ENCODE measurements at places on chromosomes 6 and 20.

- no peak for DNase-seq
Measured at GRCh38 chr20:10509376-10509775, 74.3 kb downstream of the SLX4IP start.

DNA sequence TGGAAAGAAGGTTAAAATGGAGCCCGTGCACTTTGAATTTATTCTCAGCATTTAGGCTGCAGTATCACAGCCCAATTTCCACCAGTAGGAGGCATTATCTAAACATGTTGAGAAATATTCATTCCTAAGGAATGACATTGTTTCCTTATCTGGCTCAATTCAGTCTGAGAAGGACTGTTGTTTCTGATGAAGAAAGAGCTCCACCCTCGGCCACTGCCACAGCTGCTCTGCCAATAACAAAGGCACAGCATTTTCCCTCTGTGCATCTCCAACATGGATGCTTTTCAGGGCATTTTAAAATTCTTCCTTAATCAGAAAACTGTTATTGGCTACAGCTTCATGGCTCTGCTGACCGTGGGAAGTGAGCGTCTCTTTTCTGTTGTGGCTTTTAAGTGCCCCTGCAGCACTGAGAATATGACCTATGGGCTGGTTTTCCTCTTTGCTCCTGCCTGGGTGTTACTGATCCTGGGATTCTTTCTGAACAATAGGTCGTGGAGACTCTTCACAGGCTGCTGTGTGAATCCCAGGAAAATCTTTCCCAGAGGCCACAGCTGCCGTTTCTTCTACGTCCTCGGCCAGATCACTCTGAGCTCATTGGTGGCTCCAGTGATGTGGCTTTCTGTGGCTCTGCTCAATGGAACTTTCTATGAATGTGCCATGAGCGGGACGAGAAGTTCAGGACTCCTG lies at the start of gene CALHM5:
Gene CALHM5, plus strand, starts transcription at position 216 of the 687 bp plus-strand sequence. Its CDS starts 58 bp downstream, at position 274.
- no peak for DNase-seq

DNA sequence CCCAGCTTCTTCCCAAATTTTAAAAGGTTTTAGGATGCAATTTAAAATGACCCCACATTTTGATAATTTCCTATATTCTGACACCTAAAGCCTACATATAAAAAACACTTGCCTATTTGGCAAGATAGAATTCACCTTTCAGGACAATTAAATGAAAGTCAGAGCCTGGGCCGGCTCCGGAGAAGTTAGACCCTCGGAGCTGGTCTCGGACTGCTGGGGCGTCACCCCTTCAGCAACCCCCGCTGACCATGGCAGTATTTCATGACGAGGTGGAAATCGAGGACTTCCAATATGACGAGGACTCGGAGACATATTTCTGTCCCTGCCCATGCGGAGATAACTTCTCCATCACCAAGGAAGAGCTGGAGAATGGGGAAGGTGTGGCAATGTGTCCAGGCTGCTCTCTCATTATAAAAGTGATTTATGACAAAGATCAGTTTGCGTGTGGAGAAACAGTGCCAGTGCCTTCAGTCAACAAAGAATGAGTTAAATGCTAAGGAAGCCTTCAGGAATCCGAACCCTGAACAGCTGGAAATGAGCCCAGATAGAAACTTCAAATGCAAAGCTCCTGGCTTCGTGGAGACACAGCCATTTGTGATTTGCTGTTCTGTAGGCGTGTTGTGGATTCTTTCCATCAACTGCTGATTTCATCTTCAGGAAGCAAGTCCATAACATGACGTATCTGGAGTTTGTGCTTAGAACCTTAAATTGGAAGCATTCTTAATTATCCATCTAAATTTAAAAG lies 16.0 kb downstream of the TCFL5 start:
- DNase-seq = no peak

DNA sequence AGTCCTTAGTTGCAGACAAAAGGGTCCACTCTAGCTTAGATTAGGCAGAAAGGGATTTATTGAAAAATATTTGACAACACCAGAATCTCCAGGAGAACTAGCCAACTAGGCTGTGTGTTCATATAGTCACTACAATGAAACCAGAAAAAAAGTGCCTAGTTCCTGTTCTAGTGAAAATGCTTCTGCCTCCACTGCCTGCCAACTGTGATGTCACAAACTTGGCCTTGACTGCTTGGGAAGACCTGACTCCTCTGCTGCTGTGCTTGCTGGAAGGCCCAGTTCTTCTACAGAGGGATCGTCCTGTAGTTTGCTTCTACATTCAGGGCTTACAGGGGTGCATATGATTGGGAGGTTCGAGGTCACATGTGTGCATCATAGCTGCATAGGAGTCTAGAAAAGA lies 40.3 kb upstream of the XRN2 start:
- no peak for DNase-seq

DNA sequence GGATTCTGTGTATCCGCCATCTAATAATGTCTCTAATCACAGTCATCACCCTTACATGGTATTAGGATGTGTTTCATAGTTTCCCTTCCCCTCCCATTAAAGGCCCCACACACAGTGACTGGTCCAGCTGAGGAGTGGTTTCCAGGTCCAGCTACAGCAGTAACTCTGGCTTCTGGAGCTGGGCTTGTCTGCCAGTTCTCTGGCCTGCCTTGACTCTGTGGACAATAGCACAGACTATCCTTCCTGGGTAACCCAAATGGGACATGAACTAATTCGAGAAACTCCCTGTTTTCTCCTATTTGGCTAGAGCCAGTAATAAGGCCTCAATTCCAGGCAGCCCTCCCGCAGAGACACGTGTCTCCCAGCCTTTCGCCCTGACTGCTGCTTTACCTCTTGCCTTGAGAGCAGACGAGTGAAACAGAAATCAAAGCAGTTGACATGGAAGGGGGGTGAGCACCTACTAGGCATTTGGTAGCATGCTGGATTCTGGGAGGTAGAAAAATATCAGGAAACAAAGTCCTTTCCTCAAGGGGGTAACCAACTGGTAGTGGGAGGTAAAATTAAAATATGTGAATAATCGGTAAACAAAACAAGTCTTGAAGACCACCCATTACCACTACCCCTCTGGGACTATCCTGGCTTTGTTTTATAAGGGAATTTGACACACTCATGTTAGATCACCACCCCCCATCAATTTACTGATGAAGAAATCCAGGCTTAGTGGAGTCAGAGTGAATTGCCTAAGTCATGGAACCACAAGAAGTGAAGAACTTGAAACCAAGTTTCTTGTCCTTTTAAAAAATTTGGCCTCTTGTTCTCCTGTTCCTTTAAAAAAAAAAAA lies 1.2 kb downstream of the TRAF3IP2 start:
- DNase-seq = no peak

DNA sequence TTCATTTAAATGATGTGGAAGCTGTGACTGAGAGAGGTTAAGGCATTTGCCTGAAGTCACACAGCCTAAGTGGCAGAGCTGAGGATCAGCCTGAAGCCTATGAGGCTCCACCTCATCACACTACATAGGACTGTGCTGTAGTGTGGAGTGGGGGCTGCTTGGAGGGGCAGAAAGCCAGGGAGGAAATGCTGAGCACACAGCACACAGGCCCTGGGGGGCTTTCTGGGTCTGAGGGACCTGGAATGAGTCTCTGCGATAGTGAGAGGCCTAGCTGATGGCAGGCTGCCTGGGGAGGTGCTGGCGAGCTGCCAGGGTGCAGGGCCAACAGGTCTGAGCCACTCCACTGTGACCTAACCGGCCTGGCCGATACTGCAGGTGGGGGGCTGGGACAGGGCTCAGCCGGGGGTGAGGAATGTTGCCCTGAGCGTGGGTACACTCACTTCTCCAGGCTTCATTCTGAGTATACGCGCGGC lies 2.2 kb upstream of the ARHGAP40 start:
- no peak for DNase-seq

DNA sequence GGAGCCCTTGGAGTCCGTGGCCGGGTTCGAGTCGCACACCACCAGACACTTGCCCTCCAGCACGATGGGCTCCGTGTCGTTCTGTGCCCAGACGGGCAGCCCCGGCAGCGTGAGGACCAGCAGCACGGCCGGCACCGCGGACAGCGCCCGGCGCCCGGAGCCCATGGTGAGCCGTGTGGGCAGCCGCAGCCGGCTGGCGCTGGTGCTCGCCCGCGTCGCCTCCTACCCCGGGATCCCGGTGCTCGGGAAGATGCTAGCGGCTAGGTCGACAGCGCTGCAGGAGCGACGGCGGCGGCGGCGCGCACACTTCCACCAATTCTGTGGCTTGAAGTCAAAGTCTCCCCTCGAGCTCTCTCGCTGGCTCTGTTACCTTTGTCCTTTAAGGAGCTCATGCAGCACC lies 1.3 kb downstream of the CBLN4 start:
- DNase-seq = no peak

- DNase-seq = no peak
Measured at GRCh38 chr6:66664112-66664511, 957.1 kb upstream of the EYS start.

DNA sequence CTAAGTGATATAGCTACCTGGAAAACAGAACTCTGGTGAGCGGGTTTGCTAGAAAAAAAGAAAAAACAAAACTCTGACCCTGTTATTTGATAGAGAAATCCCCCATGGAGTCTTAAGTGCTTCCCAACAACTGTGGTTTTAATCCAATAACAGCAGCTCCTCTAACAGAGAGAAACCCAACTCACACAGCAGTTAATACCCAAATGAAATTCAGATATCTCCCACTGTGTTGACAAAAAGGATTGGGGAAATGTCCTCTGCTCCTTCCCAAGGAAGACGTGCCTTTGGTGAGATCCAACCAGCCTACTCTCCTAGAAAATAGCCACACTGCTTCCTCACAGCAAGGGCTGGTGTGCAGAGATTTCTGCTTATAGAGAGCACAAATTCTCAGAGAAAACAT lies 200.4 kb upstream of the FBXL4 start:
- DNase-seq = no peak

- no peak for DNase-seq
Measured at GRCh38 chr6:25297823-25298522, 18.8 kb downstream of the CARMIL1 start.

- no peak for DNase-seq
Measured at GRCh38 chr6:149965194-149966020, 1.7 kb downstream of the ULBP1 start.

GRCh38 chr20:57322476-57322875 lies 7.1 kb upstream of the SPO11 start:
- no peak for DNase-seq

GRCh38 chr6:34237316-34237721 lies 646 bp downstream of the HMGA1 start:
- no peak for DNase-seq

GRCh38 chr6:14383393-14384174 lies 266.0 kb downstream of the CD83 start:
- DNase-seq = no peak

DNA sequence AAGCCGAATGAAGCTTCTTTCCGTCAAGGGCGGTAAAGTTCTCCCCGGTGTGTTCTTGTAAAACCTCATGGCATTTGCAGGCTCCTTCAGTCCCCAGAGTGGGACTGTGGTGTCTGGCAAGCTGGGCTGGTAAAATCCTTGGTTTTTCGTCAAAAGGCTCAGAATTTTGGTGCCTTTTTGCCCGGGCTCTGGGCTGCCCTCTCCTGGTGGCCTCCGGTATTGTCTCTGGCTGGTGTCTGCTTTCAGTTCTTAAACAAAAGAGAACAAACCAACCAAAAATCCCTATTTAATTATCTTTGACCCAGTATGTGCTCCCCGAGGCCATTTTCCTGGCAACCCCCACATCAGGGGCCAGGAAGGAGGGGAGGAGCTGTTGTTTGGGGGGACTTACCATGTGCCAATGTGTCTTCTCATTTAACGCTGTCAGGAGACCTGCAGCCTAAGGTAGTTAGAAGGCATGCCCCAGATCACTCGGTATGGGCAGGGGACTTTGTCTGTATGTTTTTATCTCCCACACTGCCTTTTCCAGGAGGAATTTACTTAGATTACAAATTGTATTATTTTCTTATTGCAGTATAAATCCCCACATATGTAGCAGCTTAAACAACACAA lies 11.1 kb downstream of the CDH4 start:
- DNase-seq = no peak

DNA sequence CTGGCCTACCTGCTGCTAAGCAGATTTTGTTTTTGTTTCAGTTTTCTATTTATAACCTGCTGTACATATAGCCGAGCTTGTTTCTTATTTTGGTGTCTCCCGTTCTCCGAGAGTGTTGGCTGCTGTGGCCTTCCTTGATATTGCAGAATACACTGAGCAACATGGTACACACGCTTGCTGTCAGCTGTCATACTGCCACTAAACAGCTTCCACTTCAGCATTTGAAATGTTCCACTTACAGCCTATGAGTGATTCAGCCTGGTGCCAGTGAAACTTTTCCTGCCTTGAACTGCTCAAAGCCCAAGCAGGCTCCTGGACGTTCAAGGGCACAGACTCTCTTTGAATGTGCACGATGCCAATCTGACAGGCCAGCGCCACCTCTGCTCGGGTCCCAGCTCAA lies 87.1 kb downstream of the PSMG4 start:
- DNase-seq = no peak

GRCh38 chr20:63346131-63347080 lies 14.7 kb downstream of the CHRNA4 start:
- no peak for DNase-seq

DNA sequence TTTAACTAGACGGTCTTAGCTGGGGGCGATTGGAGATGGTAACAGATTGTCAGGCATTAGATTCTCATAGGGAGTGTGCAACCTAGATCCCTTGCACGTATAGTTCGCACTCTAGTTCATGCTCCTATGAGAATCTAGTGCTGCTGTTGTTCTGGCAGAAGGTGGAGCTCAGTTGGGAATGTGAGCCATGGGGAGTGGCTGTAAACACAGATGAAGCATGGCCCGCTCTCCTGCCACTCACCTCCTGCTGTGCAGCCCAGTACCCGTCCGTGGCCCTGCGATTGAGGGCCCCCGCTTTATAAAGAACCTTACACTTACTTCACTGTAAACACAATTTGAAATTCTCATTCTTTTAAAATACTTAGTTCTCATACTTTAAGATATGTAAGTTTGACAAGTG lies 339.4 kb downstream of the CDH26 start:
- no peak for DNase-seq

Data from NCI-H510A (cell line).